Stimulated activated CD4-positive, alpha-beta T cell treated with anti-CD3 and anti-CD28 coated beads, Interleukin-4, amount 100 ng/mL, for 1 hour (primary cell): ENCODE measurements at places on chromosomes 7 and 10.

DNA sequence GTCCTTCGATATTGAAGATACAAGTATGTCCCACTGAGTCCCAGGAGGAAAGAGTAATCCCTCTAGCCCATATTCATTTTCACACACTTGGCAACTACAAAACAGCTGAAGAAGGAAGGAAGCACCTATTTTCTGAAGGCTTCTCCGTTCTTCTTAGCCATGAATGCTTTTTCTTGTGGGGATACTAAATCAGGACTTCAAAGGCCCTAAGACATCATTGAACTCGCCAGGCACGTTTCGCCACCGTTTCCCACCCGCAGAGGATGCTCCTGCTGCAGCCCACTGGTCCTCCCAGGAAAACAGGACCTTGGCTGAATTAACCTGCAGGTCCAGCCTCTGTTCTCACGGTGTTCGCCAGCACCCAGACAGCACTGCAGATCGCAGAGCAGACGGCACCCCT lies 561.5 kb downstream of the DNAJB6 start:
- DNase-seq: no peak

DNA sequence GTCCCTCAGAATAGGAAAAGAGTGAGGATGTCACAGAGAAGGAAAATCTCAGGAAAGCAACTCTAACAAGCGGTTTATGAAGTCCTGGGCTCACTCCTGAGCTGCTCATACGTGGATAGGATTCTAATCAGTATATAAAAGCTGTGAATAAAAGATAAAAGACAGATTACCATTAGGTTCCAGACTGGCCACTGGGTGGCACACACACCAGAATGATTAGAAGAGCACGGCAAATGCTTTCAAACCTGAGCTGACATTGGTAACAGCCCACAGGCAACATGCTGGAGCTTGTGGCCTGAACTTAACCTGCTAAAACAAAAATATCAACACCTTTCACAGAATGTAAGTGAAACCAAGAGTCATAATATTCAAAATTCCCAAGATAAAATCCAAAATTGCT lies 370.8 kb downstream of the GRID1 start:
- DNase-seq: peak; percentile 13

DNA sequence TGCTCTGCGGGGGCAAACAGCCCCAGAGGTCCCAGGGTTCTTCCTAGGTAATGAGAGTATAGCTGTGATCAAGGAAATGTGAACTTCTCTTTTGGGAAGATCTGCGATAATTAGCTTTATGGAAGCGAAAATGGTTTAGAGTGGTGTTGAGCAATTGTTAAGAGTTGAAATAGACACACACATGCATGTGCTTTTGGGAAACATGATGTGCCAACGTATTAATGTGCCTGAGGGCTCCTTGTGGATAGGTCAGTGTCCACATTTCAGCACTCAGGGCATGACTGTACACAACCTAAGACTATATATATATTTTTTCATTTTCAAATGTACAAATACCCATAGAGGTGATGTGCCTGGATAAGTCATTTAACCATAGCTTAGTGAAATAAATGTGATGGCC lies 67.0 kb downstream of the GSDME start:
- DNase-seq: no peak

GRCh38 chr10:131618587-131619267 lies 282.1 kb upstream of the PPP2R2D start:
- DNase-seq: no peak

- no peak for DNase-seq
Observed at GRCh38 chr7:128074336-128074735, 43.1 kb upstream of the LRRC4 start.

- no peak for DNase-seq
Observed at GRCh38 chr7:116138202-116138801, 72.0 kb upstream of the TES start.

DNA sequence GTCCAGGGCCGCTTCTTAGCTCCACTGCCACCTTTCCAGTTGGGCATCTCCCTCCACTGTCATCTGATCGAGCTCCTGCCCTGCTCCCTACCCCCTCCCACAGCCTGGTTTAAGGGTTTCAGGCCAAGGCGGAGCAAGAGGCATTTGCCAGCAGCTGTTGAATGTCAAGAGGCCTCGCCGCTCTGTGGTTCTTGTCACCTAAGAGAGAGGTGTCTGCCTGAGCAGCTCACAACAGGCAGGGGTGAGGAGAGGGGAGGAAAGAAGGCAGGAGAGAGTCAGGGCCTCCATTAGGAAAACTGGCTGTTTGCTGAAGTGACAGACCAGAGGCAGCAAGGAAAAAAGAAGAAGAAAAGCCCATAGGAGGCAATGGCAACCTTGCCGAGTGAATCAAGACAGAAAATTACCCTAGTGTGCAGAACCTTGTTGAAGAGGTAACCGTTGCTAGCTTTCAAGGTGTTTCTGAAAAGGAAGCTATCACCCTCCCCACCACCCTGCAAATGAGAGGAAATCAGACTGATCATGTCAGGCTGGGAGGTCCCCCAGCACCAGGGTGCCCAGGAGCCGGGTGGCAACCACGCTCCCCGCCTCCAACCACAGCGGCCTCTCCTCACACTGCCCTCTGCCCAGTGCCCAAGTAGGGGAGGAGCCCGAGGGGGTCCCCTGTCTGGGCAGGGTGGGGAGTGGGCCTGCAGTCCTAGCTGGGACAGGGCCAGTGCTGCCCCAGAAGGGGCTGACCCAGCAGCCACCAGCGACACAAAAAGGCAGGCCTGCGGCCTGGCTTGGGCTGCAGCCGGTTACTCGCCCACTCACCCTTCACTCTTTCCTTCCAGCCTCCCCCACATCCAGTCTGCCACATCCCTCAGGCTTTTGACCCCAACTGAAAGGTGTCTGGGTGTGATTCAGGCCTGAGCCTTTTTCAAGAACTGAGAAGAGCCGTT lies 7.1 kb downstream of the GATA3 start:
- DNase-seq: peak; percentile 41

DNA sequence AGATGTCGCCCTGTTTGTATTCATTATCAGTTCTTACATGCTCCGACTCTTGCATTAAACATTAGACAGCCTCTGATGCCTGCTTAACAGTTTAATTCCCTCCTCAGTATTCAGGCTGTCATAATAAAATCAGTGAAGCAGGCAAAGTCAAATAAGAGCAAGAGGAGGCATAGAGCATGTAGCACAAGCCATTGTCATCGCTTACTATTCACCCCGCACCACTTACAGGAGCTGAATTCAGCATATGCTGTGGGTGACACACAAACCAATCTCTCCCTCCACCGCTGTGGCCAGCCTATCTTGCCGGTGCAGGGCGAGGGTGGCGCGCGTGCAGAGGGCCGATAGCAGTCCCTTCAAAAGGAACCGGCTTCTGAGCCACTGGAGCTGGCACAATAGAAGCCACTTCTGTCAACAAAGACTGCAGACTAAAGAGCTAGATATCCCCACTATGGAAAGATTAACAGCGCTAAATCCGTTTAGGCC lies 433.2 kb upstream of the MGMT start:
- DNase-seq: no peak

DNA sequence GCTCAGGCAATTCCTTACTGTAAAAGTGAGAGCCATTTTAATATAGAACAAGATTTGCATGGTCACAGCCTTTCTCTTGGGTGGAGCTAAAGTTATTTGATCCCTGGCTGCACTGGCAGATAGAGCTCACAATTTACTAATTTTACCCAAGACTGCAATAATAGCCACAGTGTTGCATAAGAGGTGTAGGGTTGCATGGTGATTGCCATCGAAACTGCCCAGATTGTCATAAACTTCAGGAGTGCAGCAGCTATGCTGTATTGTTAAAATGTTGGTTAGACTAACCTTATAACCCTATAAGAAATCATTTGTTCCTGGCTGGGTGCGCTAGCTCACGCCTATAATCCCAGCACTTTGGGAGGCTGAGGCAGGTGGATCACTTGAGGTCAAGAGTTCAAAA lies 50.0 kb downstream of the VCL start:
- DNase-seq: no peak

DNA sequence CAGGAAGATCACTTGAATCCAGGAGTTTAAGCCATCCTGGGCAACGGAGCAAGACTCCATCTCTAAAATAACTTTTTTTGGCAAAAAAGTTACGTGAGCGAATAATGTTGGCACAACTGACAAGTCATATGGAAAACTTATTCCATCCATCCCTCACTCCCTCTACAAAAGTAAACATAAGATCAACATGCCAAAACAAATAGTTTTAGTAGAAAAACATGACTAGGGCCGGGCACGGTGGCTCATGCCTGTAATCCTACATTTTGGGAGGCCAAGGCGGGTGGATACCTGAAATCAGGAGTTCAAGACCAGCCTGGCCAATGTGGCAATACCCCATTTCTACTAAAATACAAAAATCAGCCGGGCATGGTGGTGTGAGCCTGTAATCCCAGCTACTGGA lies 25.6 kb downstream of the SLC25A16 start:
- DNase-seq: no peak

- DNase-seq: no peak
Observed at GRCh38 chr10:111709603-111710002, 474.0 kb downstream of the GPAM start.

DNA sequence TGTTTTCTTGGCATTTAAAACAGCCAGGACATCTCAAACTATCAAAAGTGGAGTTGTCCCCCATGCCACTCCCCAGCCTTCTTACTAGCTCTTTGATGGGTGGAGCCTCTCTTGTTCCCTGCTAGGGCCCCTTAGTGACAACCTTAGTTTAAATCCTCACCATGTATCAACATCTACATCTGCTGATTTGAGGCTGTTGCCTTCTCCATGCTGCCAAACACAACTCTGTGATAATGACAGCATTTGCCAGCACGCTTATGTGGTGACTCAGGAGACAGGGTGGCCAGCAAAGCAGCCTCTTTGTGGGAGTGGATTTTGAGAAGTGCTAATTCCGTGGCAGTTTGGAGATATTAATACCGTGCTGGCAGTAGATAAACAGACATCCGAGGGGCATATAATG lies 145.4 kb downstream of the LRRC4 start:
- no peak for DNase-seq

- DNase-seq: no peak
Observed at GRCh38 chr10:77537720-77538373, 99.8 kb downstream of the KCNMA1 start.

- no peak for DNase-seq
Observed at GRCh38 chr7:155834486-155835048, 22.3 kb upstream of the SHH start.

GRCh38 chr7:120725376-120726039 lies 132.4 kb downstream of the TSPAN12 start:
- DNase-seq: no peak

DNA sequence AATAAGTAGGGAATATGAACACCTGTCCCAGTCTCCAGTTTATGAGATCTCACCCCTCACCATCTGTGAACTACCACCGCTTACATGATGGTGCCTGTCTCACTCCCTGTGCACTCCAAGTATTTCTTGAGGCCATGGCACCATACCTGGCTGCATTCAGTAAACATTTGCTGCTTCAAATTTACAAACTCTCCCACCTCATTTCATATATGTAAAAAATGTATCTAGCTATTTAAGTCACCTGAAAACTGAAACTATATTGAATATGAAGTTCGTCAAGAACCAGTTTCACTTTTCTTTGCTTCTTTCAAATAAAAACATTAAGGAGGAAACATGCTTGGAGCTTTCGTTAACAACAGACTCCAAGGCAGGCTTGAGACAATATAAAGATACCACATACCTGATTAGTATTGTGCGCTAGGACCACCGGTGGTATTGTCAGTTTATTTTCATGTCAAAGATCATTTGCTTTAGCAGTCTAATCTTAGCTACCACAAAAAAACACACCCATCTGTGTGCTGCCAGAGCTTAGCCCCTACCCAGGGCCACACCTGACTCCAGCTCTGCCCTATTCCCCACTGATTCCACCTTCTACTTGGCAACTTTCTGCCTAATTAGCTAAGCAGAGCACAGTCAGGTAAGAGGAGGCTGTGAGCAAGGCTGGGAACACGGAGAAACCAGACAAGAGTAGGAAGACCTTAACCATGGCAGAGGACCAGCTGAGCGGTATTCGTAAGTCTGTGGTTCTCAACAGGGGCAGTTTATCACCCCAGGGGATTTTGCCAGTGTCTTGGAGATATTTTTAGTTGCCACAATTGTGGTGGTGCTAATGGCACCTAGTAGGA lies 92.0 kb downstream of the ZFAND4 start:
- DNase-seq: no peak

GRCh38 chr7:50923476-50923875 lies 140.8 kb upstream of the GRB10 start:
- no peak for DNase-seq

DNA sequence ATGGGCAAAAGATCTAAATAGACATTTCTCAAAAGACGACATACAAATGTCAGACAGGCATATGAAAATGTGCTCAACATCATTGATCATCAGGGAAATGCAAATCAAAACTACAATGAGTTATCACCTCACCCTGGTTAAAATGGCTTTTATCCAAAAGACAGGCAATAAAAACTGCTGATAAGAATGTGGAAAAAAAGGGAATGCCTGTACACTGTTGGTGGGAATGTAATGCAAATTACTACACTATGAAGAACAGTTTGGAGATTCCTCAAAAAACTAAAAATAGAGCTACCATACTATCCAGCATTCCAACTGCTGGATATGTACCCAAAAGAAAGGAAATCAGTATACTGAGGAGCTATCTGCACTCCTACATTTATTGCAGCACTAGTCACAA lies 18.0 kb downstream of the GSDME start:
- no peak for DNase-seq
